ENCODE measurements at places on chromosomes 5 and 9.
A peak's percentile ranks its signal among the peaks of the same experiment; 100 is the strongest.

DNA sequence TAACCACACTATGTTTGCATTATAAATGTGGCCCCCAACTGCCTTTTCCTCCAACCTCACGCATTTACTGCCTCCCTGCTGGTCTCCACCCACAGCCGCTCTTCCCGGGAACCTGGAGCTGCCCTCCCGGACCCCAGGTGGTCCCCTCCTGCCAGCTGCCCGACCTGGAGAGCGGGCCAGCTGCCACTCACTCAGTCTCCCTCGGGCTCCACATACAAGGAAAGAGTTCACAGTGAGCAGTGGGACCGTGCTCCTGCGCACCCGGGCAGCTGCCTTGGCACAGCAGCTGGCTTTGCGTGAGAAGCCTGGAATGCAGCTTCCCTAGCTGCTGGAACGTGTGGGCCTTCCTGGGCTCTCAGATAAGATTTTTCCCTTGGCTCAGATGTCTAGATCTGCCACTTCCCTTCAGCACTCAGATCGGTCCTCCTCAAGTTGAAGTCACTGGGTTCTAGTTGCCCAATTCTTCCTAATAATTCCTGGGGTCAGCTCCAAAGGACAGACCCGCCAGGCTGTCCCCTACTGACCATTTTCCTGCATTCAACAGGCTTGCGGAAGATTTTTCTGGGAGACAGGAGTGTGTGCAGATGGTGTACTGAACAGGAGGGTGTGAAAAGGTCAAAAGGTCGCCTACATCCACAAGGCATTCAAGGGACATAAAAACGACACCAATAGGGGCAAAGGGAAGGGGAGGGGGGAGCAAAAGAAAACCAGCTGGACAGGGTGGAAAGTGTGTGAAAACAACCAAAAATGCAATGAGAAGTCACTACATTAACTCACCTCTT, 69.1 kb downstream of the MYO10 start:
- DNase-seq, result no peak

GRCh38 chr9:77816641-77817341, 168.7 kb upstream of the GNA14 start:
- no peak for DNase-seq

DNA sequence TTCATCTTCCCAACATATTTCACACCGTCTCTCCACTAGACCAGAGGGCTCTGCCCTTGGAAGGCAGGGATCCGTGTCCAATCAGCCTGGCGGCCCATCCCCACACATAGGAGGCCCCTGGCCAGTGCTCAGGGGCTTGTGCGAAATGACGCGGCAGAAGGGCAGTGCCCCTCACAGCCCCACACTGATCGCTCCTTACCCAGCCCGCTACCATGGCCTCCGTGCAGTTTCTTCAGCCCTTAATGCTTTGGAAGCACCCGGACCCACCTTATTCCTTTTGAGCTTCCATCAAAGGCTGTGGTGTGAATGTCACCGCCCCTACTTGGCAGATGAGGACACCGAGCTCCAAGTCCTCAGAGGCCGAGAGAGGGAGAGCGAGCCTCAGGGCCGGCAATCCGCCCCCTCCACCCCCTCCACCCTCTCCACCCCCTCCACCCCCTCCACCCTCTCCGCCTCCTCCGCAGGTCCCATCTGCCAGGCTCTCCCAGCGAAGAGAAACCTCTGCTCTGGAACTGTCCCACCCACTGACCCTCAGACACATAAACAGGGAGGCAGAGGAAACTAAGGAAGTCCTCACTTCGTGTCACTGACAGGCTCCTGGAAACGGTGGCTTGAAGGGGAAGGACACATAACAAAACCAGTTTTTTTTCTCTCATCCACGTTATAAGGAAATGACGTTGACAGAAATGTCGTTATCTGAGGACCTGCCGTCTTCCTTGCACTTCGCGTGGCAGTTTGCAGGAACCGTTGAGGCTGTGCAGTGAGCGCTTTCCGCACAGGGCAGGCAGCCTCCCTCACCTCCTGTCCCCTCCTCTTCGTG, 13.9 kb downstream of the QSOX2 start:
- peak; percentile 53 for DNase-seq

DNA sequence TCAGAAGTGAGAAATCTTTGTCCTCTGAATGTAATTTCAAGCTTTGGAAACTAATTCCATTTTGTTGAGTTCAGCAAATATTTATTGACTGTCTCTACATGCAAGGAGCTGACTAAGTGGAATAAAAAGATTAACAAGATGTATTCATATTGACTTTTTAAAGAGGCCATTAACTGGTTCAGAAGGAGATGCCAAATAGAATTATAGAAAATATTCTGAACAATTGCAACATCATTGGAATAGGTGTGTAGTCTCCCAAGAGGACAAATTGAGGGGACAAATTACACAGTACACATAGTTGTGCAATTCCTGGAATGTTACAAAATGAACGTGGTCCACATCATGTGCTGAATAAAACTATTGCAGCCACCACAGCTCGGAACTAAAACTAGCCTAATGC, 224.2 kb downstream of the NPR3 start:
- DNase-seq, result no peak

- DNase-seq, result no peak
Observed at GRCh38 chr5:90550963-90551362, 7.6 kb upstream of the ADGRV1 start.

DNA sequence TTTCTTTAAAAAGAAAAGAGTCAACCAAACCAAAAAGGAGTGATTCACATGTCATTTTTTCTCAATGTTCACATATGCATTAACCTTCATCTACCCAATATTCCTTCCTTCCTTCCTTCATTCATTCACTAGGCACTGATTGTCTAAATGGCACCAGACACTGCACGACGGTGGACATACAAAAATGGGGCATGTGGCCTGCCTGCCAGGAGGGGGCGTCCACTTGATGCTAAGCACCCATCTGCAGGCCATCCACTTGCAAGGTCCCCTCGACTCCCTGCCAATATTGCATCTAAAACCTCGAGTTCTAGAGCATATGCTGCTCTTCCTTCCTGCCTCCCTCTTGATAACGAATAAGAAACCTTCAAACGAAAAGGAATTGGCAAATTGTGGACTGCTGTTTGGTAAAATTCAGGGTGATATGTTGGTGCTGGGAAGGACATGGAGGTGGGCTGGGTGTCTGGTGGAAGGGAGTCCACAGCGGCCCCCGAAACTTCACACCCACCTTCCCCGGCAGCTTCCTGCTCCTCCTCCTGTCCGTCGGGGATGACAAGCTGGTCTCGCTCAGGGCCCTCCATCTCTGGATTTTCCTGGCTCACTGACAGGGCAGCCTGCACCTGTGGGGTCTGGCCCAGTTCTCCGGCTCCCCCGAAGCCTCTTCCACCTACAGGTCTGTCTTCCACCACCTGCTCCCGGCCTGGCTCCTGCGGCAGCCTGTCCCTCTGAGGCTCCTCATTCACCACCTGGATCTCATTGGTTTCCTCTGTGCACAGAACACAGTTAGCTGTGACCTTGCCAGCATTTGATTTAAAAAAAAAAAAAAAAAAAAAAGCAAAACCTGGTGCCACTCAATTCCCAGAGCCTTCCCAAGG, 64.3 kb downstream of the GOLM1 start:
- DNase-seq, result no peak

Measured in CD4-positive, alpha-beta T cell treated with Interleukin-17A for 1 hour (primary cell).